ENCODE measurements at places on chromosomes 4 and X.

DNA sequence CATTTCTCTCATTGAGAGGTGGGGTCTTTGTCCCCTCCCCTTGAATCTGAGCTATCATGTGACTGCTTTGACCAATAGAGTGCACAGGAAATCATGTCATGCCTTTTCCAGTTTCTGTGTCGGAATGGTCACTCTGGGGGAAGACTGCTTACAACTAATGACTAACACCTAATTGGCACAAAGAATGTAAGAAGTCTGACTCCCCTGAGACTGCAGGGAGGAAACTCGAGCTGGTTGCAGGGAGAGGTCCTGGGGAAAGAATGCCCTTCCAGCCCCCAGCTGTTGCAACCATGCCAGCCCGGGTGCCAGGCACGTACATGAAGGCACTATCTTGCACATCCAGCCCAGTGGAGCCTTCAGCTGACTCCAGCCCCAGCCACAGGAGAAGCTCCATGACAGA lies 254.2 kb downstream of the DHX15 start:
- DNase-seq, result no peak

- DNase-seq, result no peak
Measured at GRCh38 chr4:7760706-7761105, 179.0 kb downstream of the AFAP1 start.

DNA sequence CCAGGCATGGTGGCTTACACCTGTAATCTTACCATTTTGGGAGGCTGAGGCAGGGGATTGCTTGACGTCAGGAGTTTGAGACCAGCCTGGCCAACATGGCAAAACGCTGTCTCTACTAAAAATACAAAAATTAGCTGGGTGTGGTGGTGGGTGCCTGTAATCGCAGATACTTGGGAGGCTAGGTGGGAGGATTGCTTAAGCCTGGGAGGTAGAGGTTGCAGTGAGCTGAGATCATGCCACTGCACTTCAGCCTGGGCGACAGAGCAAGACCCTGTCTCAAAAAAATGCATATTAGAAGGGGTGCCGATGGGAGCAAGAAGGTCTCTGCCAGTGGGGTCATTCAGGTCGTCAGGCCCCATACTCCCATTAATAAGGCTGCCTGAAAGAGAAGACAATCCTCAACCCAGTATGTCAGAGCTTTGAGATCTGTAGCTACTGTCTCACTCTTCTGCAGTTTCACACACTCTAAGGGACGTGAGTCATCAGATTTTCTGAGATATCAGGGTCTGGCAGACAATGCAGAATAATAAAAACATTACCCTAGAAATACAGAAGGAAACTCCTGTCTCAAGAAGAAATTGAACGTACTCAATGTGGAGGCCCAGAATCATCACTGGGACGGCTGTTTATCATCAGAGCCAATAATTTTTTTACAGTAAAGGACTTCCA lies 176.7 kb upstream of the FAT1 start:
- DNase-seq, result peak; percentile 84

DNA sequence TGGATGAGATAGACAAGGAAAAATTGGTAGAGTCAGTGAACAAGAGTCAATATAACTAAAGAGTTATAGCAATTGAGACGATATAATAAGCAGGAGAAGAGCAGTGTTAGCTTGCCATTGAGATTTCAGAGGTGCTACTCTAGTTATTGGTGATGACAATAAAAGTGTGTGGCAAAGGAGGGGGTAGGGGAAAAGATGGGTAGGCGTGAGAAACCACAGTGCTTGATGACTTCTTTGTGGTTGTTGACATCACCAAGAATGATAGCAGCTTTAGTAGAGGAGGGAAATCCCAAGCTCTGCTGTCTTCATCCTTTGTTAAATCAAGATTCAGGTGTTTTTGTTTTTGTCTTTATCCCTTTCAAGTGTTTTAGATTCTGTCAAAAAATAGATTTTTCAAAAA lies 179.9 kb upstream of the PPP3CA start:
- no peak for DNase-seq

GRCh38 chrX:103437147-103437873 lies 61.0 kb downstream of the BEX3 start:
- no peak for DNase-seq

DNA sequence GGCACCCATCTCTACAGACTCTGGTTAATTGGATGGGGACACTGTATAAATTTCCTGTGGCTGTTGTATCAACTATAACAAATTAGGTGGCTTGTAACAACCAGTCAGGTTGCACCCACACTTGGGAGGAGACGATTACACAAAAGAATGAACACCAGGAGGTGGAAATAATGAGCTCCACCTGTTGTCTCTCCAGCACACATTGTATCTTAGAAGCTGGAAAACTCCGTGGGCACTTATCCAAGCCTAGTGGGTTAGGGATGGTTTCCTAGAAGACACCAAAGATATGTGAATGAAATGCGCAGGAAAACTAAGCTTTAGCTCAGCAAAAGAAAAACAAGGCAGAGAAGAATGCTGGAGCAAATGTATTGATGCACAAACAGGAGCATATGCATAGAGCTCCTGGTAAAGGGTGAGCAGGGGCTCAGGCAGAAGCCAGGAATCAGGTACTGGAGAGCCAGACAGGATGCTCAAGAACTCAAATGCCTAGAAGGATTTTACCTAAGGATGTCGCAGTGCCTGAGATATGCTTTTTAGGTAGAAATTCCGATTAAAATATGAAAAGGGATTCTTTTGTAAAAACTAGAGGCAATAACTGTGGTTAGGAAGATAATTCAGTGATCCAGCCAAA lies 111.7 kb downstream of the GALNTL6 start:
- DNase-seq, result no peak

DNA sequence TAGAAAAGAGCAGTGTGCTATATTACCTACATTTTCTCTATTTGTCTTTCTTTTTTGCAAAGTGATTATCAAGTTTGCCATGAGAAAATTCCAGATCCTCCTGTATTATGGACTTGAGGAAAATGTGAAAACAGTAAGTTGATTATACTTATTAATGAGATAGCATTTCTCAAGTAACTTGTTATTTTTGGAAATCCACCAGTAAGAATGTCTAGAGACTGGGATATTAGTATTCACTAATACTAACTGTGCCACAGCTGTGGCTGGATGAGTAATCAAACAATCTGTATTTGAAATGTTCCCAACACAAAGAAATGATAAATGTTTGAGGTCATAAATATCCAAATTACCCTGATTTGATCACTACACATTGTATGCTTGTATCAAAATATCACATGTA lies 147.0 kb upstream of the CTSO start:
- no peak for DNase-seq

GRCh38 chr4:42148425-42148824 lies 4.0 kb downstream of the BEND4 start:
- DNase-seq, result no peak

GRCh38 chrX:49986058-49986457 lies 63.7 kb downstream of the CLCN5 start:
- DNase-seq, result no peak

DNA sequence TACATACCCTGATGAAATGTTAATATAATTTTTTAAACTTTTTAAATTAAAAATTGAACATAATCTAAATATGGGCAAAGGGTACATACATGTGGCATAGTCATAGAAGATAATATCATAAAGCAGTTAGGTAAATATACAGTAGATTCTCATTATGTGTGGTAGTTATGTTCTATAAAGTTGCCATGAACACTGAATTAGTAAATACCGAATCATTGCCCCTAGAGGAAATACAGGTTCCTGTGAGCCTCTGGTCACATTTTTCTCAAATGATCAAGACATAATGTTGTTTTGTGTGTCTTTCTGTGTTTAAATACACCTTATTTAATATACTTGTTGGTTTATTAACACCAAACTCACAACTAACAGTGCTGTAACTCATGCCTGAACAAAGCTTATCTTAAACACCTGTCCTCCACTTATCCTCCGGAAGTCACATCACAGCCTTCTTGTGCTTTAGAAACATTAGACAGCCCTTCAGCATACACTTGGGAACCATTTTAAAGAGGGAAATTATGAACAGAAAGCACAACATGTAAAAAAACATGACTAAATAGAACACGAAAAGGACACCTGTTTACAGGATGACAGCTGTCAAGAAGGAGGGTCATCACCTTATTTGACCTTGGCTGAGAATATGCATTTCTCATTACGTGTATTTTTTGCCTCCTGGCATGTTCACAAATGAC lies 169.4 kb upstream of the NAP1L5 start:
- peak; percentile 8 for DNase-seq

DNA sequence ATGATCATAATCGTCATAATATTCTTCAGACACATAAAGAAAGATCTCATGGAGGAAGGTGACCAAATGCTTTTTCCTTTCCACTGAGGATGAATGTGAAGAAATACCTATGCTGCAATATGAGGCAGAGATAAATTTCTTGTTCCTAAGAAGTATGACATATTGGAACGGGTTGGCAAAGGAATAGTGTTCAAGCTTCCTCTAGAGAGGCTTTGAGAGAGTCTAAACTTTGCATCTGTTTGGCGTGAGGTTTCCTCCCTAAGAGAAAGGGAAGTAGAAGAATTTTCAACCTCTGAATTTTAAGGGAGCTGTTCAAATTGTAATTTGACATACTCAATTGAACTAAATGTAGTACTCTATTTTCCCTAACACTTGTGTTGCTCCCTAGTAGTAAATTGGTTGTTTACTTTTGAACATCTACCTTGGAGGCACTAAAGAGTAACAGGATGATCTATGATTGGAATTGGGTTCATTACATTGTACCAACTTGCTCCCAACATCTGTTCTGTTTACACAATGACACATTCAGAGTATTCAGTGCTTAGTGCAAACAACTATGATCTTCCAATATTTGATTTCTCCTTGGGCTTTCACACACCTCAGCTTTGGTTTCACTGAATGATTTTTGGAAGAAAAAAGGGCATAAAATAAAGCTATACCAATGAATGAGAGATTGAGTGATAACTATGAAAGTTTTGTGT lies 122.0 kb downstream of the CORIN start:
- no peak for DNase-seq

GRCh38 chr4:165301833-165302232 lies 25.6 kb upstream of the MSMO1 start:
- peak; percentile 29 for DNase-seq

- no peak for DNase-seq
Measured at GRCh38 chrX:45295259-45295986, 94.7 kb upstream of the DIPK2B start.

- no peak for DNase-seq
Measured at GRCh38 chr4:91359041-91360031, 944.4 kb upstream of the GRID2 start.

DNA sequence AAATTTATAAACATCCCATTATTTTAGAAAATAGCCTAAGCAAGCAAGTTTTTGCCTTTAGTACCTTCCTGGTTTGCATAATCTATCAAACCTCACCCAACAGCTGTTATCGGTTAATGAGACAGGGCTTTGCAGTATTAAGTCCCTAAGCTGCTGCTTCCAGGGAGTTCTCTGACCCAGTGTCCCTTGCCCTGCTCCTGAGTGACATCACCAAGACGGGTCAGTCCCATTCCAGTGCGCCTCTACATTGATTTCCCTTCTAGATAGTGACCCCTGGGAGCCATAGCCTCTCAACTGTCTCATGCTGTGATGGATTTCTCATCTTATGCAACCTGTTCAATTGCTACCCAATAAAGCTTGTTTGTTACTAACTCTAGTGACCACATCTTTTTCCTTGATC lies 410.4 kb downstream of the SPOCK3 start:
- DNase-seq, result no peak

- no peak for DNase-seq
Measured at GRCh38 chr4:78688366-78688765, 87.8 kb upstream of the BMP2K start.

DNA sequence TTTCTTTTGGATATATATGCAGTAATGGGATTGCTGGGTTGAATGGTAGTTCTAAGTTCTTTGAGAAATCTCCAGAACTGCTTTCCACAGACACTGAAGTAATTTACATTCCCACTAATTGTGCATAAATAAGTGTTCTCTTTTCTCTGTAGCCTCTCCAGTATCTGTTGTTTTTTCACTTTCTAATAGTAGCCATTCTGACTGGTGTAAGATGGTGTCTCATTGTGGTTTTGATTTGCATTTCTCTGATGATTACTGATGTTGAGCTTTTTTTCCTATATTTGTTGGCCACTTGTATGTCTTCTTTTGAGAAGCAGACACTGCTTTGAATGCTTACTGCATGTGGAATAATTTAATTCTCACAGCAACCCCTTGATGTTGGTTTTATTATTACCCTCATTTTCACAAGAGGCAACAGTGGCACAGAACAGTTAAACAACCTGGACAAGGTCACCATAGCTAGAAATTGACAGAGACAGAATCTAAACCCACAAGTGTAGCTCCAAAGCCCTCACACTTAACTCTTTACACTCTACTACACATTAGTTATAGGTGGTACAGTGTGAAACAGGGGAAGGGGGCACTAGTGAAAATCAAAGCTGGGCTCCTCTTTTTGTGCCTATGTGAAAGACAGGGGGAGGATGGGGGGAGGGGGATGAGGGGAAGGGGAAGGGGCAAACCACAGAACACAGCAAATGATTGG lies 96.1 kb downstream of the REELD1 start:
- no peak for DNase-seq

DNA sequence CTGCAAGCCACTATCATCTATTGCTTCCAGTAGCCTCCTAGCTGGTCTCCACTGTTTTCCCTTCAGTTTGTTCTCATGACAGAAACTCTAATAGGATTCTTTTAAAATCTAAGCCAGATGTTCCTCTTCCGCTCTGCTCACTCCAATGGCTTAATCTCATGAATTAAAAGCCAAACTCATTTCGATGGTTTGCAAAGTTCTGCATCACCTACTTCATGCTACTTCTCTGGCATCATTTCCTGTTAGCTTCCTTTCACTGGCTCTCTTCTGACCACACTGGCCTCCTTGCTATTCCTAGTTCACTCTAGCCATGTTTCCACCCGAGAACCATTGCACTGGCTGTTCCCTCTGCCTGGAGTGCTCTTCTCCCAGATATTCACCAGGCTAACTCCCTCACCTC lies 102.0 kb upstream of the LSM6 start:
- no peak for DNase-seq

- DNase-seq, result no peak
Measured at GRCh38 chr4:162352580-162353107, 188.8 kb upstream of the FSTL5 start.

DNA sequence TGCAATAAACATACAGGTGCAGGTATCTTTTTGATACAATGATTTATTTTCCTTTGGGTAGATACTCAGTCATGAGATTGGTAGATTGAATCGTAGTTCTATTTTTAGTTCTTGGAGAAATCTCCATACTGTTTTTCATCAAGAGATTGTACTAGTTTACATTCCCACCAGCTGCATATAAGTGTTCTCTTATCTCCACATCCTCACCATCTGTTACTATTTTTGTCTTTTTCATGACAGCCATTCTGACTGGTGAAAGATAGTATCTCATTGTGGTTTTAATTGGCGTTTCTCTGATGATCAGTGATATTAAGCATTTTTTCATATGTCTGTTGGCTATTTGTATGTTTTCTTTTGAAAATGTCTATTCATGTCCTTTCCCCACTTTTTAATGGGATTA lies 202.2 kb downstream of the RAPGEF2 start:
- DNase-seq, result no peak

DNA sequence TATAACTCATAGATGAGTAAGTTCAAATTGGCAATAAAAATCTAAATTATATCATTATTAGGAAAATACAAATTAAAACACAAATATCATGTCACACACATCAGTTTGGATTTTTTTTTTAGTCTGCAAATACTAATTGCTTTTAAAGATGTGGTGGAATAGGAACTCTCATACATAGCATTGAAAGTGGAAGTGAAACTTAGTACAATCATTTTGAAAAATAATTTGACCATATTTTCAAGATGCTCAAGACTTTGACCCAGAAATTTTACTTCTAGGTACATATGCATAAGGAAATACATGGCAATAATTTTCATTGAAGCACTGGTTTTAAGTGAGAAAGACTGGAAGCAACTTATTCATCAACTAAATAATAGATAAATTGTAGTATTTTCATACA lies 147.5 kb upstream of the SMIM31 start:
- DNase-seq, result no peak
